ENCODE measurements at places on chromosomes 3 and 15.

DNA sequence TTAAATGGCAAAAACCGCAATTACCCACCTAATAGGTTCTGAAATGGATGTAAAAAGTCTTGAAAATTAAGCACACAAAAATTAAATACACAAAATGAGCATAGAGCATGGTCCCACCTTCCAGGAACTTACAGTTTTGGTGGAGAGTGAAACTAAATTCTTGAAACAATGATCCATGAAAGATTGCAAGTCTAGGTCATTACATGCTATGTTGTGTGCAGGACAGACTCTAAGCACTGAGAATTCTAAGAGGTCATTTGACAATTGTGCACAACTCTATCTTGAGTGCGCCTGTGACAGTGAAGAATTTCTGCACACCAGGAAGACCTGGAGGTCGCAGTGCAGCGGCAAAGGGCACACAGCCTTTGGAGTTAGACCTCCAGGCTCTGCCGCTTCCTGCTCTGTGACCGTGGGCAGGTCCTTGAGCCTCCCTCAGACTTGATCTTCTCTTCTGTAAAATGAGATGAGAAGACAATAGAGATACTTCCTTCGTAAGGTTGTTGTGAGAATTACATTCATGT, 153.3 kb upstream of the TPM1 start:
- no peak for DNase-seq

- DNase-seq, result no peak
Measured at GRCh38 chr3:123447416-123447748, 1.5 kb downstream of the ADCY5 start.

DNA sequence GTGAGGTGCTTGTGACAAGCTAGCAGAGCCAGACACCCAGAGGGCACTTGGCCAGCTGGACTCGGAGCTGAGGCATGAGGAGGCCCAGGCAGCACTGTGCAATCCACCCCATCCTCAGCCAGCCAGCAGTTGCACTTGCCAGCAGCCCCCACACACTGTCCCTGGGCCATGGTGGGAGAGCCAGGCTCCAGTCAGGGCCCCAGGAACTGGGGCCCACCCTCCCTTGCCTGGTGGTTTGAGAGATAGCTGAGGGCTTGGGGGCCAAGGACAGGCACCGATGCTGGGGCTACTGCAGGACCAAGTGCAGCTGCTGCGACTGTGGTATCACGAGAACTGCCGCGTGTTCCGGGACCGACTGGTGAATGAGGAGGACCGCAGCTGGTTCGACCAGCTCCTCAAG, 63.5 kb downstream of the DNAH1 start:
- no peak for DNase-seq

DNA sequence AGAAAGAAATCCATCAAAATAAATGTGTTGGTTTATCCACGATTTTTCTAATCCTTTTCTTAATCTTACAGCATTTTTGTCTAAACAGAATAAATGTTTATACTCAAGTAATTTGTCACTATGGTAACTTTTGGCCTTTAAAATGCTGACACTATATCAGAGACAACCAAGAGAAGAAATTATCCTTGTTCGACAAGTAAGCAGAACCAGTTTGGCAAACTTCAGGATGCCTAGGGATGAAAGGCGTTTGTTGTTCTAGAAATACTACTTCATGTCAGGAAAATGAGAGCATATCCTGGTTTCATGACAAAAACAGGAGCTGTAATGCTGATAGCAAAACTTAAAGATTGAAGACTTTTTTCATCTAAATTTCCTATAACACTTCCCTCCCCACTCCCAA, 308.0 kb upstream of the ATP11B start:
- no peak for DNase-seq

- no peak for DNase-seq
Measured at GRCh38 chr3:124227150-124227630, 235.3 kb upstream of the ROPN1 start.

DNA sequence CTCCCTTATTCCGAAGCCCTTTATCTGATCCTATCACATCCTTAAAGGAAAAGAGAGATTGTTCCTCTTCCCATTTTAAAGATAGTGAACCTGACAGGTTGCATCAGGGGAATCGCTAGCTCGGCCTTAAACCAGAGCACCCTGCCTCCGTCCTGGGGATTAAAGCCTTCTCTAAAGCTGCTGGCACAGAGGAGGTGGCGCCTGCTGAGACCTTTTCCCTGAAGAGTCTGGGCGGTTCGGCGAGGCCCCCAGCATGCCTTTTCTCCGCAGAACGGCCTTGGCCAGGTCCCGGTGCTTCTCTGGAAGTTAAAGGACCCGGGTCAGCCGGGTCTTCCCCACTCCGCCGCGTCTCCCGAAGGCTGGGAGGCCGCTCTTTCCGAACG, 593 bp downstream of the FAM219B start:
- DNase-seq, result peak; percentile 15

DNA sequence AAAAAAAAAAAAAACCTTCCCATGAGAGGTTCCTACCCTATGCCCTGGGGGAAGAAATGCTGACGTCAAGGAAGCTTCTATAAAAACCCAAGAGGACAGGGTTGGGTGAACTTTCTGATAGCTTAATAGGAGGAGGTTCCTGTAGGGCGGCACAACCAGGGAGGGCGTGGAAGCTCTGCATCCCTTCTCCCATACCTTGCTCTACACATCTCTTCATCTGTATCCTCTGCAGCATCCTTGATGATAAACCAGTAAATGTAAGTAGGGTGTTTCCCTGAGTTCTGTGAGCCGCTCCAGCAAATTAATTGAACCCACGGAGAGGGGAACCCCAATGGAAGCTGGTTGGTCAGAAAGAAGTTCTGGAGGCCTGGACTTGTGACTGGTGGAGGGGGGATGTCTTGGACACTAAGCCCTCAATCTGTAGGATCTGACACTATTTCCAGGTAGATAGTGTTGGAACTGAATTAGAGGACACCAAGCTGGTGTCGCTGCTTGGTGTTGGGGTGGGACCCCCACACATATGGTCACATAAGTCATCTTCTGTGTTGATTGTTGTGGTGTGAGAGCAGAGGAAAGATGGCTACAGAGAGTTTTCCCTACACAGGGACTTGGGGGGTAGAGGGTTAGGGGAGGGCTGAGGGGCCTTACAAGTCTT, 91.5 kb downstream of the ST6GAL1 start:
- DNase-seq, result no peak

DNA sequence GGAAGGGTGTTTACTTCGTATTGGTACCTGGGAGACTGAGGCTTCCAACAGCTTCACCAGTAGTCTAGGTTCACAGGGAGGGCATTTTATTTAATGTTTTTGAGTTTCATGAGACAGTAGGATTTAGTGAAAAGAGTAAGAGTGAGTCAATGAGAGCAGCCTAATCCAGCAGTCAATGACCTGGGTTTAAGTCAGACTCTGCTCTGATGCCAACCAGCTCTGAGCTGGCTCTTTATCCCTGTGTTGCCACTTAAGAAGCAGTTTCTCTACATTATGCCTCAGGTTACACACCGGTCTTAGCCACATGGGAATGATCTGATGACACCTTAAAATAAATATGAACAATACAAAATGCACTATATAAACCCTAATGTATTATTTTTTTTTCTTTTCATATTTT, 59.4 kb upstream of the KCNMB2 start:
- no peak for DNase-seq

DNA sequence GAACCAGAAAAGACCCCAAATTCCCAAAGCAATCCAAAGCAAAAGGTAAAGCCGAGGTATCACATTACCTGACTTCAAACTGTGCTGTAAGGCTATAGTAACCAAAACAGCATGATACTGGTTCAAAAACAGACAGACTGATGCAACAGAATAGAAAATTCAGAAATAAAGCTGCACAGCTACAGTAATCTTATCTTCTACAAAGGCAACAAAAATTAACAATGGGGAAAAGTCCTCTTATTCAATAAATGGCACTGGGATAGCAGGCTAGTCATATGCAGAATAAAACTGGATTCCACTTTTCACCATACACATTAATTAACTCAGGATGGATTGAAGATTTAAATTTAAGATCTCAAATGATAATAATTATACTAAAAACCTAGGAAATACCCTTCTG, 392.6 kb upstream of the CBLB start:
- no peak for DNase-seq

- DNase-seq, result no peak
Measured at GRCh38 chr3:187971629-187972028, 182.3 kb upstream of the LPP start.

DNA sequence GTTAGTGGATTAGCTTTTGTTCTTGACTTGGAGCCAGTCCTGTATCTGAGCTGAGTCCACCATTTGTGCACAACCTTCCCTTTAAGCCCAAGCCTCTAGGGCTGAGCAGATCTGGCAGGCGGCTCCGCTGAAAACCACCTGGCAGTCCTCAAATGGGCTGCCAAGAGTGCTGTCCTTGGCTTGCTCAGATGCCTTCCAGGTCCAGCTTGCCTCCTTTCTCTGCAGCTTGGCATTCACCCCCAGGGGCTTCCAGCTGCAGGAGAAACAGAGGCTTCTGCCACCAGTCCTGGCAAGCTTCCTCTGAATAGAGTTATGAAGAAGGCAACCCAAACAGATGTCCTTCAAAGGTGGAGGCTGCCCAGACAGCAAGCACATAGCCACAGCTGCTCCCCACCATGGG, 96.7 kb downstream of the LRTM1 start:
- no peak for DNase-seq

GRCh38 chr3:136728918-136729317, 23.3 kb downstream of the STAG1 start:
- DNase-seq, result no peak

- no peak for DNase-seq
Measured at GRCh38 chr15:82114660-82115059, 68.8 kb upstream of the MEX3B start.

DNA sequence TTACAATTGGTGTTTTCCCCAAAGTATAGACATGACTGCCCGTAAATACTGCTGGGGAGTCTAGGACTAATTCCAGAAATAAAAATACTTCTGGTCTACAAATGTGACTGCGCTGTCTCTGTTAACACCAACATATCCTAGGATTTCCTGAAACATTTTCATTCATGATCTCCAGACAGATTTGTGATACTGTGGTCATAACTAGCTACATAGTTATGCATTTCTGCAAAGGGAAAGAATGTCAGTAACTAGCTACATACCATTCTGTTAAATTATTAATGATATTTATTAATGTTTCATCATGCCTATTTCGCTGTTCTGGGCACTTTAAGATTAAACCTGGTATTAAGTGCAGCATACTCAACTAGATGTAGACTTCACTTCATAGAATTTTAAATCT, 33.3 kb downstream of the SETD5 start:
- no peak for DNase-seq

- no peak for DNase-seq
Measured at GRCh38 chr3:71201939-71202338, 381.6 kb downstream of the FOXP1 start.

DNA sequence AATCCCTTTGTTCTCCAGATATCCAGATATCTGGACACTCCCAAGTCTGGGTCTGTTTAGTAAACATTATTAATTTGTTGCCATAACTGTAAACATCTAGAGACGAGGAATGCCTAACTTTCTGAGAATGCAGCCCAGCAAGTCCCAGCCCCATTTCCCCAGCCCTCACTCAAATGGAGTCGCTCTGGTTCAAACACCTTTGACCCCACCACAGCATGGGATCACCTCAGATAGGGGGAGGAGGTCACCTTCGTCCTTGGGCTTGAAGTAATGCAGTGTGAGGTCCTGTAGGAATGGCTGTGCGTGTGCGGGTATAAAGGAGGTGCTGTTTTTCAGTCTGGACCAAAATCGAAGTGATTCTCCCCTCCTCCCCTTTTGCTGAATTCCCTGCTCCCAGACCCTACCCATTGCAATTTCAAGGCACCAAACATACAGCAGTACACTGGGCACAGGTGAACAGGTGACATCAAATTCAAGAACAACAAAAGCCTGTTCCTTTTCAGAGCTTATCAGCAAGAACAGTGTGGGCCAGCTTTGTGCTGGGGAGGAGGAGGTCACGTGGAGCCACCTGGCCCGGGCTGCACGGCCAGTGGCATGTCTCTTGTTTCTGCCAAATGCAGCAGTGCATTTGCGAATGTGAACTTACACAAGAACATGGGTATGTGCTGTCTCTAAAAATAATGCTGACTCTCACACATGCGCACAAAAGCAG, 57.5 kb upstream of the TRPM1 start:
- DNase-seq, result no peak
